ENCODE measurements at places on chromosomes 13 and 19.

GRCh38 chr19:34731019-34731829, 2.8 kb upstream of the ZNF181 start:
- DNase-seq, result no peak

DNA sequence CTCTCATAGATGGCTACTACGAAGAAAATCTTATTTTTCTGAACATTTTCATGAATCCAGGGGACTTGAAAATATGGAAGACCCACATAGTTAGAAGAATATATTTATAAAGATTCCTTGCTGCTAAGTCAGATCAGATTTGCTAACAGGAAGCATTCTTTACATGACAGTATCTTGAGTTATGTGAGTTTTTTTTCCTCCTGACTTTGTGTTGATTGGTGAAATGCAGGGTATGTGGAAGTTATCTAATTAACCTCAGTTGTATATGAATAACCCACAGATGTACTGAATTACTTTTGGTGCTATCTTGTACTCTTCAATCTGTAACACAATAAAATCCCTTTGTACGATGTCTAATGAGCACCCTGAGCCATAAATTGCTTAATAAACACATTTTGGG, 53.8 kb downstream of the ESD start:
- DNase-seq, result no peak

DNA sequence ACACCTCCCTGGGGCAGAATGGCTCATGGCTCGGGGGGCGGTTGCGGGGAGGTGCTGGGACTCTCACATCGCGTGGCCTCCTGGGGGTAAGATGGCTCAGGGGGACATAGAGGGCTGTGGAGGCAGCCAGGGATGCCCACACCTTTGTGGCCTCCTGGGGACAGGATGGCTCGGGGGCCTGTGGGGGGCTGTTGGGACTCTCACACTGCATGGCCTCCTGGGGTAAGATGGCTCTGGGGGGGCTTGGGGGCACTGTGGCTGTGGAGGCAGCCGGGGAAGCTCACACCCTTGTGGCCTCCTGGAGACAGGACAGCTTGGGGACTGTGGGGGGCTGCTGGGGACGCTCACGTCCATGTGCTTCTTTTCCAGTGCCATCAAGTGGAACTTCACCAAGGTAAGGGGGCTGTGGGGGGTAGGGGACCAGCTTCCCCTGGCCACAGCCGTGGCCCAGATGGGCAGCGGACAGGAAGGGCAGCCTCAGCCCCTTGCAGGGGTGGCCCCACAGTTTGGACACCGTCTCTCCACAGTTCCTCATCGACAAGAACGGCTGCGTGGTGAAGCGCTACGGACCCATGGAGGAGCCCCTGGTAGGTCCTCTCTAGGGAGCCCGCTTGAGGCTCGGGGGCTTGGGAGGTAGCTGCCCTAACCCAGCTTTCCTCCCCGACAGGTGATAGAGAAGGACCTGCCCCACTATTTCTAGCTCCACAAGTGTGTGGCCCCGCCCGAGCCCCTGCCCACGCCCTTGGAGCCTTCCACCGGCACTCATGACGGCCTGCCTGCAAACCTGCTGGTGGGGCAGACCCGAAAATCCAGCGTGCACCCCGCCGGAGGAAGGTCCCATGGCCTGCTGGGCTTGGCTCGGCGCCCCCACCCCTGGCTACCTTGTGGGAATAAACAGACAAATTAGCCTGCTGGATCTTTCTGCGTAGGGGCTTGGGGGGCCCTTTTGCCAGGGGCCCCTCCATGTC, 2.4 kb downstream of the GPX4 start:
- DNase-seq, result no peak

- no peak for DNase-seq
Observed at GRCh38 chr13:105804561-105805190, 730.8 kb downstream of the EFNB2 start.

DNA sequence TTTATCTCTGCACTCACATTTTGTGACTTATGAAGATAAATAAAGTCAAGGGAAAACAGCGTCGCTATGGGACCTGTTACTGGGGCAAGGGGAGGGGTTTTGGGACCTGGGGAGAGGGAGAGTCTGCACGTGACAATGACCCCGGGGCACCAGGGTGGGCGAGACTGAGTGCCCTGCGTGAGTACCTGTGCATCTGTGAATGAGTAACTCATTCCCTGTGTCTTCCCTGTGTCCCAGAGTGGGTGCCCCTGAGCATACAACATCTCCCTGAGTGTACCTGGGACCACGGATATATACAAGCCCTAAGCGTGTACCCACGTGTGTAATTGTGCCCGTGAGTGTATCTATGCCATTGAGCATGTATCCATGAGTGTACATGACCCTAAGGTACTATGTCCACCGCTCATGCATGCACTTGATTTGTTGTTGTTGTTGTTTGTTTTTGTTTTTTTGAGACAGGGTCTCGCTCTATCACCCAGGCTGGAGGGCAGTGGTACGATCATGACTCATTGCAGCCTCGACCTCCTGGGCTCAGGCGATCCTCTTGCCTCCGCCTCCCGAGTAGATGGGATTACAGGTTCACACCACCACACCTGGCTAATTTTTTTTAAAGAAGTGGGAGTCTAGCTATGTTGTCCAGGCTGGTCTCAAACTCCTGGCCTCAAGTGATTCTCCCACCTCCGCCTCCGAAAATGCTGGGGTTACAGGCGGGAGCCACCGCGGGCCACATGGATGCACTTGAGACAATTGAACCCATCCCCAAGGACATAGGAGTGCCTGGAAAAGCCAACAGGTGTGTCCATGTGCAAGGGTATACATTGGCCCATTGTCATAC, 645 bp upstream of the TRAPPC5 start:
- no peak for DNase-seq

DNA sequence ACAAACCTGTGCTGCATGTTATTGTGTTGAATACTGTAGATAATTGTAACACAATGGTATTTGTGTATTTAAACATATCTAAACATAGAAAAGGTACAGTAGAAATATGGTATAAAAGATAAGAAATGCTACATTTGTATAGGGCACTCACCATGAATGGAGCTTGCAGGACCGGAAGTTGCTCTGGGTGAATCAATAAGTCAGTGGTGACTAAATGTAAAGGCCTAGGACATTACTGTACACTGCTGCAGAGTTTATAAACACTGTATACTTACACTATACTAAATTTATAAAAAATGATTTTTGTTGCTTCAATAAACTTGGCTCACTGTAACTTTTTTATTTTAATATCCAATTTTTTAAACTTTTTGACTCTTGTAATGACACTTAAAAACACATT, 34.4 kb downstream of the LMO7 start:
- DNase-seq, result no peak

GRCh38 chr19:9523885-9524474, 14.5 kb downstream of the ZNF426 start:
- no peak for DNase-seq

- no peak for DNase-seq
Observed at GRCh38 chr13:87884884-87885283, 213.7 kb downstream of the SLITRK5 start.

DNA sequence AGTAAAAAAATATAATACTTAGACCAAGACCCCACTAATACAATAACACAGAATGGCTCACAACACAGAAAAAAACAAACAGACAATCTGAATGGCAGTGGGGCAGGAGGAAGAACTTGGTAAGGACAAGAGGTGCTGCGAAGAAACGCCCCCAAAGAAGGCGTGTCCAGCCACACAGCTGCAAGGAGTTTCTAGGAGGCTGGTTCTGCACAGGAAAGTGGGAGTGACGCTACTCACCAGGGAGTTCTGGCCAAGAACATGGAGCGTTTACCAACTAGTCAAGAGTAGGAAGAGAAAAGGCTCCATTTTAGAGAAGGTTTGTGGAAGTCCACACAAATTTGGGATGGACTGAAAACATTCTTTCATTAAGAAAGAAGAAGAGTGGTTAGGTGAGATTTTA, 95.3 kb upstream of the SLC15A1 start:
- no peak for DNase-seq

DNA sequence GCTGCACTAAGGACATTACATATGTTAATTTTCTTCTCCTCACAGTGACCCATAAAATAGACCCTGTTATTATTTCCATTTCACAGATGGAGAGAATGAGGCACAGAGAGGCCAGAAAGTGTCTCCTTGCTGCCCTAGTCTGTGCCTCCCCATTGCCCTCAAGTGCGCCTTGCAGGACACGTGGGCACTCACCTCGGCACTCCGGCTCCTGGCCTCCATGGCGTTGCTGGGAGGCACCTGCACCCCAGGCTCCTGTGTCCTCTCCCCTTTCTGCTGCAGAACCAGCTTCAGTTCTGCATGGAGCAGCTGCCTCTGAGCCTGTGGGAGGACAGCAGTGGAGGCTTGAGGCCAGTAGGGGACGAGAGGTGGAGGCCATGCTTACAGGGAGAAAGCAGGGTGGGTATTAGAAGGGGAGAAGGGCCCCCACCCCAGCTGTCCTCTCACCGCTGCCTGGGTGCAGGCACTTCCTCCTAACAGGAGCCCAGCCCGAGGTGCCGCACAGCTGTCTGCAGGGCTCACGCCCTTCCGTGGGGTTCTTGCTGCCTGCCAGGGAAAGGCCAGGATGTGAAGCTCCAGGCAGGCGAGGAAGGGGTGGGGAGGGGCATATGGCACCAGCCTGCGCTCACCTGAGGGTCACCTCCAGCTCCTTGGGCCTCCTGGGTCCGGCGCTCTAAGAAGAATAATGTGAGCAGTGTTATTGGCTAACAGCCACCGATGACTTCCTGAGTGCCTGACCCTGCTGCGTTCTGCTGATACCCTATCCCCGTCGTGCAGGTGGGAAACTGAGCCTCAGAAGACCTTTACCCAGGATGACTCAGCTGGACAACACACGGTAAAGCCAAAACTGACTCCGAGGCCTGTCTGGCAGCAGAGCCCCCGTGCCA, 5.2 kb downstream of the PRX start:
- no peak for DNase-seq

DNA sequence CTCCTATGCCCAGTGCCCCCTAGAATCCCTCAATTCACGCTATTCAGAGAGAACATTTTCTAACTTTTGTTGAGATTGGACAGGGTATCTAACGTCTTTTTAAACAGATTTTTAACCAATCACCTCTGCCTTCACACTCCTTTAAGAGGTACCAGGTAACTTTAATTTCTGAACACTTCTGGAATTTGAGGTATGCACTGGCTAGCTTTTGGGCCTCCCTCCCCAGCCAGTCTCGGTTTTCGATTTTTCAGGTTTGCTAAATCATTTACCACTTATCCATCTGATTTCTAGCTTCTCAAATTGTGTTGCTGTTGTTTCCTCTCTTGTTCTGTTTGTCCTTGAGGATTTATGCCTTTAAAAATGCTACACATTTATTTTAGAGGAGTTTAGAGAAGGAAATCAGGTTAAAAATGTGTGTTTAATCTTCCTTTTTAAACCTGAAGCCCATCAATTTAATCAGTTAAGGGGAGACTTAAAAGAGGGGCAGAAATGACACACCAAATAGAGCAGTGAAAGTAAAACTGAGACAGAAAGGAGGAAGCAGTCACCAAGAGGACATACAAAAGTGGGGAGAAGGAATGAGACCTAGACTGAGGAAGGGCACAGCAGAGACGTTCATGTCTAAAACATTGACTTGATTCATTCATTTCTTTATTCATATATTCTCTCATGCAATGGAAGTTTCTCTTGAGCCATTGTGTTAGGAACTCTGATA, 139.6 kb upstream of the HTR2A start:
- no peak for DNase-seq

DNA sequence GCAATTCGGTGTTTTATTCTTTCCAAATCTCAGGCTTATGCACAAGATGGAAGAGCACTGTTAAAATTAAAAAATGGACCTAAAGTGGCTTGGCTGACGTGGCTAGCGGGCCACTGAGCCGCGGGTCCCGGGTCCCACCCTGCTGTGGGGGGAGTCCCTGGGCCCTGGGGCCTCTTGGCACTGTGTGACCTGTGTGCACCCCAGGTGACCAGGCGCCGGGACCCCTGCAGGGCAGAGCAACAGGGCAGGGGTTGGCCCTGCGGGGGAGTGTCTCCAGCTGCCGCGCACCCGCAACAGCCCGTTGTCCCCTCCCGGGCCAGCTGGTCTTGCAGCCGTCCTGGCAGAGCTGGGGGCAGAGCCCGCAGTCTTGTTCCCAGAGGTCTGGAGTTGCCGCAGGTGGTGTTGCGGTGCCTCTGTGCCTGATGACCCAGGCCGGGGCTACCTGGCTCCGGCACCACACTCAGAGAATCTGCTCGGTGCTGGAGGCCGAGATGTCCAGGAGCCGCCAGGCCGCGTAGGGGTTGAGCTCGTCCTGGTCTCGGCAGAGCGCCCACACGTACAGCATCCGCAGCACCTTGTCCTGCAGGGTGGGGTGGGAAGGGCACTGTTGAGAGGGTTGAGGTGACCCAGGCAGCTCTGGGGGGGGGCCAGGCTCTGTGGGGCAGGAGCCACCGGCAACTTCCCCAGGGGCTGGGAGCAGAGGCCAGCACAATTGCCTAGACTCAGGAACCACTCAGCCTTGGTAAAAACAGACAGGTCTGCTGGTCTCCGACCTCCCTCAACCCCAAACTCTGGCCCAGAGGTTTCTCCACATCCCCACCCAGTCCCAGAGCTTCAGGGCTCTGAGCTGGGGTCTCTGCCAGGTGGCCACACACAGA, 1.0 kb upstream of the CTXN1 start:
- DNase-seq, result no peak

GRCh38 chr19:31511696-31512095, 162.5 kb upstream of the TSHZ3 start:
- DNase-seq, result no peak
